Spinal cord (tissue), 10 donors: ENCODE measurements at places on chromosomes 16 and 17. TPM values are rescaled to one million over a fixed set of nuclear protein-coding genes. Genes with fewer than 3 reads are reported as not detected.

The GAST gene
- polyA plus RNA-seq = 0.47 TPM

The PIRT gene
- 10.5 TPM for polyA plus RNA-seq

The SULT1A1 gene
- 24.2 TPM for polyA plus RNA-seq

The STXBP4 gene
- polyA plus RNA-seq = 5.1 TPM

The SARM1 gene
- 52.0 TPM for polyA plus RNA-seq

GRCh38 chr16:30528799-30529457 lies 2.6 kb upstream of the ZNF768 start:
- no peak for DNase-seq
- H3K4me1 ChIP-seq = peaks cover 48% of the 10 kb centered on the region
- no peak overlapping the region for H3K4me3 ChIP-seq
- H3K27me3 ChIP-seq = no peaks in the 10 kb centered on the region
- no peak overlapping the region for H3K27ac ChIP-seq

- H3K36me3 ChIP-seq = no peaks in the 10 kb centered on the region
- H3K4me3 ChIP-seq = no peak overlapping the region
- H3K27ac ChIP-seq = no peak overlapping the region
- DNase-seq = peak; percentile 65
- H3K27me3 ChIP-seq = no peaks in the 10 kb centered on the region
These were observed 265.2 kb downstream of the XYLT1 start for GRCh38 chr16:17205279-17206211.

DNA sequence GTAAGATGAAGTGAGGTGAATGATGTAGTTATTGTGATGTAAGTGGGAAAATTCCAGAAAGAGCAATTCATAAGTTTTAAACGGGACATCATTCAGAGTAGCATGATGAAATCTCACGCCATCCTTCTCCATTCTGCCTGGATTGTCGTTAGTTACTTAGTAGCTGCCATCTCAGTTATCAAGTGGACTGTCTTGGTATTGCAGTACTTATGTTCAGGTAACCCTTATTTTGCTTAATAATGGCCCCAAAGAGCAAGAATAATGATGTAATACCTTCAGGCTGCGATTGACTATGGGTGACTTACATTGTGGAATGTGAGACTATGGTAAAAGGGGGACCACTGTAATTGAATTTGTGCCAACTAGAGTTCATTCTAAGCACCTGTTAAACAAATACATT lies 234.1 kb upstream of the TOM1L1 start:
- H3K36me3 ChIP-seq = no peaks in the 10 kb centered on the region
- no peak overlapping the region for H3K27ac ChIP-seq

DNA sequence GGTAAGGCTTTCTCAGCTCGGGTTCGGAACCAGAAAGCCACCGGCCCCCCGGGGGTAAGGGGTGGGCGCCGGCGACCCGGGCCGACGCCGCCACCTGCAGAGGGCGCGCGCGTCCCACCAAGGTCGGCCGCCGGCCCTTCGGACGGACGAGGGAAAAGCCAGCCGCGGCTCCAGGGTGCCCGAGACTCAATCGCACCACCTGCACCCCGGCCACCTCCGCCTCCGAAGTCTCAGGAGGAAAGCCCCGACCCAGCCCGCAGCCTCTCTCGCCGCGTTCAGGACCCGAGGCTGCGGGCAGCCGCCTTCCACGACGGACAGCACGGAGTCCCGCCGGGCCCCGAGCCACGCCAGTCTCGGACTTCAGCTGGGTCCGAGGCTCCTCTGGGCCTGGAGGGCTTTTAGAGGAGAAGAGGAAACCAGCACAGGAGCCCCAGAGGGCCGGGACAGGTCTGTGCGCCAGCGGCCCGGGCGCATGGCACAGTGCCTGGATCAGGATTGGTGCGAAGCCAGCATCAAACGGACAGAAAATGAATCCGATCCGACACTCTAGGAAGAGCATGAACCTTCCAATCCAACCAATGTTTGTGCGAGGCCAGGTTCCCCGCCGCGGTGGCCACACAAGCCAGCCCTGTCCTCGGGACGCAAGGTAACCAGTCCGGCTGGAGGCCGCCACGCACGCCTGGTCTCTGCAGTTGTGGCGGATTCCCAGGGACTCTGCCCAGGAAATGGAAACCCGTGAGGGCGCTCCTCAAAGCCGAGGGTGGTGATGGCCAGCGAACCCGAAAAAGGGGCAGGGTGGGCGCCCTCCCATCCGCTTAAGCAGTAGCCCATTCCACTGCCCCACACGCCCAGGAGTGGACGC lies 6.7 kb downstream of the CBX8 start:
- peaks cover 33% of the 10 kb centered on the region for H3K36me3 ChIP-seq
- peaks cover 58% of the 10 kb centered on the region for H3K4me1 ChIP-seq
- no peak overlapping the region for H3K27ac ChIP-seq
- DNase-seq = peak; percentile 69

DNA sequence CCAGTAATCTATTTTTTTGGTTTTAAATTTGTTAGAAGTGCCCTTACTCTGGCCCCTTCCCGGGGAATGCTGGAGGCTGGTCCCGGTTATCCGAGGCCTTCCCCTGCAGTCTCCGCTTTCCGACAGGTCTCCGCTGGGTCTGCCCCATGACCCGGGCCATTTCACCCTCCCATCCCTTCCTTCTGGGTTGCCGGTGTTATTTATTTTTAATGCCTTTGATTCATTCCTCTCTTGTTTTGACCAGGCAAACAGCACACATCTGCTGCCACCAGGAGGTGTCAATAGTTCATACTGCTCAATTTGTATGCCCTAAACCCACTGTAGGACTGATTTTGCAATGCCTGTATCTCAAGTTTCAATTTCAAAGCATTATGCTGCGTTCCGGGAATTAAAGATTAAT lies 113.2 kb upstream of the IRX5 start:
- H3K4me1 ChIP-seq = no peaks in the 10 kb centered on the region
- no peak for DNase-seq
- no peaks in the 10 kb centered on the region for H3K27me3 ChIP-seq
- no peak overlapping the region for H3K27ac ChIP-seq
- H3K4me3 ChIP-seq = no peak overlapping the region

DNA sequence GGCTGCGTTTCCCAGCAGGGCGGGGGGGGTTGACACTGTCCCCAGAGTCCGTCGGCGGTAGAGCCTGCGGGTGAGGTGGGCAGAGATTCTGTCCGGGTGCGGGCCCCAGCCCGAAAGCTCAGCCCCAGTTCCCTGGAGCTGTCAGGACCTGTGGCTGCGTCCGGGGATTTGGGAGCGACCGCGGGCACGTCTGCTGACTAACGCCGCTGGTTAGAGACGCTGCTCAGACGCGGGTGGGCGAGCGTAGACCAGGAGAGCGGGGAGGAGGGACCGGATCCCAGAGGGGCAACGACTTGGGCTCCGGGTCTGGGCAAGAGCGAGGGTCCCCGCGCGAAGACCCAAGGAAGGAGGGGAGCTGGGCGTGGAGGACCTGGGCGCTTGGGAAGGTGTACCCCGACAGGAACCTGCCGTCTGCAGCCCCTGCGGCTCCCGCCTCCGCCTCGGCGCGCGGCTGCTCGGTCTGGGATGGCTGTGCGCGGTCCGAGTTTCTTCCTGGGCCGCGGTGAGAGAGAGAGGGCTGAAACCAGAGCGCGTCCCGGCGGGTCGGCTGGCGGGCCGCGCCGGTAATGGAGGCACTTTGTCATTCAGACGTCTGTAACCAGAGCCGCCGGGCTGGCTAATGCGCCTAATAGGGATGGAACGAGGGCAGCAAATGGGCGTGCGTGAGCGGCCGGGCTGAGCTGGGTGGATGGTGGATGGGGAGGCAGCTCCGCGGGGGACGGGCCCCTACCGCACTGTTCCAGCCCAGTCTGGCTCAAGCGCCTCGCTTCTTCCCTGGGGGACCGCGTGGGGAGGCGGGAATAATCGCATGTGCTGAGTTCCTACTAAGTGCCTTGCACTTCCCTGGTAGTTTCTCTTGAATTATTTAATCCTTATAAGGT lies 2.3 kb downstream of the NGFR start:
- peaks cover 73% of the 10 kb centered on the region for H3K27me3 ChIP-seq
- H3K27ac ChIP-seq = no peak overlapping the region
- peaks cover 45% of the 10 kb centered on the region for H3K4me1 ChIP-seq
- no peaks in the 10 kb centered on the region for H3K36me3 ChIP-seq
- peak overlapping the region; percentile 60 for H3K4me3 ChIP-seq
- DNase-seq = no peak
